Foreskin keratinocyte (primary cell): ENCODE measurements at places on chromosomes 6 and 20. TPM values are rescaled to one million over a fixed set of nuclear protein-coding genes. Genes with fewer than 3 reads are reported as not detected.

The WFDC10B gene
- total RNA-seq: not detected in 2 replicates

GRCh38 chr20:62738025-62738881 lies 29.6 kb downstream of the NTSR1 start:
- no peak for DNase-seq

- no peak for DNase-seq
Observed at GRCh38 chr6:150327117-150327774, 41.6 kb upstream of the IYD start.

DNA sequence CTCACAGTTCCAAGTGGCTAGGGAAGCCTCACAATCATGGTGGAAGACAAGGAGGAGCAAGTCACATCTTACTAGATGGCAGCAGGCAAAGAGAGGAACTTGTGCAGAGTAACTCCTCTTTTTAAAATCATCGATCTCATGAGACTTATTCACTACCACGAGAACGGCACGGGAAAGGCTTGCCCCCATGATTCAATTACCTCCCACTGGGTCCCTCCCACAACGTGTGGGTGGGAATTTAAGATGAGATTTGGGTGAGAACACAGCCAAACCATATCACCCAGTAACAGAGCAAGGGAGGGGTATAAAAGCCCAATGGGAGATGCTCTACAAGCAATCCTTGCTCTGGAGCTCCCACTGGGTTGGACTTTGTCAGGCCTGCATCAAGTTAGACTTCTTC lies 80.4 kb downstream of the JPH2 start:
- no peak for DNase-seq

GRCh38 chr20:10666221-10667076 lies 7.3 kb downstream of the JAG1 start:
- peak; percentile 2 for DNase-seq

- no peak for DNase-seq
Observed at GRCh38 chr6:165985281-165985805, 182.3 kb downstream of the TBXT start.

- DNase-seq: no peak
Observed at GRCh38 chr20:36055145-36055544, 86.8 kb downstream of the CNBD2 start.

GRCh38 chr6:10576226-10576625 lies 55.1 kb downstream of the GCNT2 start:
- DNase-seq: no peak
